ENCODE measurements at places on chromosomes 1 and 21.

- no peak for DNase-seq
These were observed 92.5 kb downstream of the RNF220 start for GRCh38 chr1:44497422-44498170.

- no peak for DNase-seq
These were observed 47.1 kb upstream of the KCNE1 start for GRCh38 chr21:34559089-34559631.

GRCh38 chr1:6012529-6013318 is 20.5 kb upstream of the NPHP4 start:
- no peak for DNase-seq

DNA sequence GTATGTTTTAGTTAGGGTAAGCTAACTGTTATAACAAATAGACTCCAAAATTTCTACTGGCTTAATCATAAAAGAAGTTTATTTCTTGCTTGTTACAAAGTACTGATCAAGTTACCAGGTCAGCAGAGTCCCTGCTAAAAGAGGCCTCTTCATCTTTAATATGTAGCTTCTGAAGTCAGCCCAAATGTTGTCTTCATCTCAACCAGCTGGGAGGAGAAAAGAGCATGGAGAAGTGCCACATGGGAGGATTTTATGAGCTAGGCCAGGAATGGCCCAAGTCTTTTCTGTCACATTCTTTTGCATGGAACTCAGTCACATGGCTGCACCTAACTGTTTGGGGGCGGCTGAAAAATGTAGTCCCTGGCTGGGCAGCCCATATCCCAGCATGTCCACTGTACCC is 63.2 kb upstream of the APOBEC4 start:
- DNase-seq: no peak

DNA sequence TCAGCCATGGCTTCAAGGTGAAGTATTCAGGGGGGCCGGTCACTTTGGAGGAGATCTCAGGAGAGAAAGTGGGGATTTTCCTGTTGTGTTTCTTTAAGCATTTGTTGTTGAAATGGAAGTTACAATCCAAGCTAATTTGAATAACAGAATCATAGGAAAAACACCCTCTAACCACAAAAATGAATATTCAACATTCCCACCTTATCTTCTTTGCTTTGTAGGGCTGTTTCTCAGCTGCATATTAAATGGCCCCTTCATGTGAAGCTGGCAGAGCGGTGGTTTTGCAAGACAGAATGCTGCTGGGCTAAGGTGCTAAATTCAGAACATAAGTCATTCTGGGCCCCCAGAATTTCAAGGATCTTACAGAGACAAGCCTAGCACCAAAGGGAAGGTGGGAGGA is 279.0 kb downstream of the RRAGC start:
- DNase-seq: no peak

DNA sequence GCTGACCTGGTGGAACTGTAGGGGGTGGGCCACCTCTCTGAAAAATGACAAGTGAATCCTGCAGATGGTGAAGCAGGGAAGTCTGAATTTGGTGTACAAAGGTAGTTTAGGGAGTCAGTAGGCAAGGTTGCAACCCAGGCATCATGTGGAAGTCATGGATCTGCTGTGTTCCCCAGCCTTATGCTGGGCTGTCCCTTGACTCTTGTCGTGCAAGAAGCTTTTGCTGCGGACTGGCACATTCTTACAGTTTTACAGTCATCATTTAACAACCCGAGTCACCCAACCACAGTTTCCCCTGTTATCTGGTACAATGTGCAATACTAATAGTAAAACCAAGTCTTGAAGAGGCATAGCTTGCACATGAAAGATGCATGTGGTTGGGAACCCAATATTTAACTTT is 13.2 kb downstream of the RHOU start:
- no peak for DNase-seq

GRCh38 chr1:174920093-174920492 is 79.7 kb upstream of the CACYBP start:
- DNase-seq: no peak

DNA sequence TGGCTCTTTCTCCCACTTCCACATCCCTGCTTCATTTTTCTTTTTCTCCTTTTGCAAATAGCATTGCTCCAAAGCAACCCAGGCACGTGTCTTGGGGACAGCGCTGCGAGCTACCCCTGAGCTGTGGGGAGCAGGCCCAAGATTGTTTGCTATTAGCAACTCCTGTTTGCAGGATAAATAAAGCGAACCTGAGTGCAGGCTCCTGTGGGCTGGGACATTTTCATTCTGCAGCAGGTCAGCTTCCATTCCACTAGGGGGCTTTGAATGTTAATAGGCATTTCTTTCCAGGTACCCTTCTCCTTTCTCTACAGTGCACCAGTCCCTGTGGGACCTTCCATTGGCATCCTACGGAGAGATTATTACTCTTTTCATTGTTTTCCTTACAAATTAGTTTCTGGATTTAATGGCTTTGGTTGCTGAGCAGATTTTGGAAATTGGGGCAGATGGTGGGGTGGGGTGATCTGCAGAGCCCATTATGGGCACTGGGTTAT is 54.0 kb downstream of the OLFML3 start:
- DNase-seq: no peak

DNA sequence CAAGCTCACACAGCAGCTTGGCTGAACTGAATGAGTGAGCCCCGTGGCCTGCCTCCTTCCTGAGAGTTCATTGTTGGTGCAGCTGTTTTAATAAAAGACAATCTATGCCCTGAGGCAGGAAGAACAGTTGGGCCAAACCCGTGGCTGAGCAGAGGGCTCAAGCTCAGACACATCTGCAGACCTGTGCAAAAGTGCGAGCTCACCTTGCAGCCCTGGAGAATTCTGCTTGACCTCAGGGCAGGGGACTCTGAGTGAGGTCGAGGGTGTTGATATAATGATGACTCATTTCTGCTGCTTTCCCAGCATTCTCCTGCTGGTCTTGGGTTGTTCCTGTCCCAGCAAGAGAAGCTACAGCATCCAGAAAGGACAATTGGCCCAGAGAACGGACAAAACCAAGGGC is 61.0 kb downstream of the ATP5PO start:
- DNase-seq: no peak

DNA sequence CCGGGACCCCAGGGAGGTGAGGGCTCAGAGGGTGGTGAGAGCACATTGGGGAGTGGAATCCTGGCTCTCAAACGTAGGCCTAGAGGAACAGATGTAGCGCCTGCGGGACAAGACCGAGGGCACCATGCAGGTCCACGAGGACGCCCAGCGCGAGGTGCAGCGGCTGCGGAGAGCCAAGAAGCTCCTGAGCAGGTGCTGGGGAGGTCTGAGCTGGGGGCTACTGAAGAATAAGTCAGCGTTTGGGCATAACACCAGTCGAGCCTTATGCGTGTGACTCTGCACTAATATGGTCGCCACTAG is 2.6 kb upstream of the NBPF3 start:
- no peak for DNase-seq

DNA sequence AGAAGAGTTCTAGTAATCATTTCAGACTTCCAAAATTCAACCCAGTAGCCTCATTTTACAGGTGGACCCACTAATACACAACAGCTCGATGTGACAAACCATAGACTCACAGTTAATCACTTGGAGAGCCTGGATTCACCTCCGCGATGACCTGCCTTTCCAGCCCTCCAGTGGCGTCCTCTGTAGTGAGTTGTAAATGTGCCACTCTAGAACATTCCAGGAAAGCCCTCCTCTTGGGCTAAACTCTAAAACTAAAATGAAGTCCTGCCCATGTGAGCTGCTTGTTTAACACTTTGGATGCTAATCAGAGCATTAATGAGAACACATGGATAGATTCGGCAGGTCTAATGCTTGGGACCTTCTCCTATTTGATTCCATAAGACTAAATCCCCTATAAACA is 140.7 kb downstream of the DHRS3 start:
- DNase-seq: no peak

DNA sequence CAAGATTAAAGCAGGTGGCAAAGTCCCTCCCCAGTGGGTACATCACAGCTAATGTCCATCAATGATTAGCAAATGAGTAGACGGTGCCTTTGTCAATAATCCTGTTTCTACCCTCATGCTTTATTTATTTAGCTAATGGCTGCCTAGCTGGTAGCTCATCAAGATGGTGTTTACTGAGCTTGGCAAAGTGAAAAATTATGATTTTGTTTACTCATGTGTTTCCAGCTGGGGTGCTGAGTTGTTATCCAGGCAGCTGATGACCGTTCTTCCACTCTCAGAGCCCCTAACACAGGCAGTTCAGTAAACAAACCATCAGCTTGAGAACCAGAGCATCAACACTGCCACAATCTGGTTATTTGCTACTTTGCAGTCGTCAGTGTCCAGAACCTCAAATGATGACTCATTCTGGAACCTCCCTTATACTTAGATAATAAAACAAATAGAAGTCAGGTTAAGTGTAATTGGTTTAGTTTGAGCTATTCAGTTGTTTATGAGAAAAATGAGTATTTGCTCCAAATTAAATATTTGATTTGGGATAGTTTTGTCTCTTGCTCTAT is 163.9 kb downstream of the ST6GALNAC5 start:
- DNase-seq: no peak

DNA sequence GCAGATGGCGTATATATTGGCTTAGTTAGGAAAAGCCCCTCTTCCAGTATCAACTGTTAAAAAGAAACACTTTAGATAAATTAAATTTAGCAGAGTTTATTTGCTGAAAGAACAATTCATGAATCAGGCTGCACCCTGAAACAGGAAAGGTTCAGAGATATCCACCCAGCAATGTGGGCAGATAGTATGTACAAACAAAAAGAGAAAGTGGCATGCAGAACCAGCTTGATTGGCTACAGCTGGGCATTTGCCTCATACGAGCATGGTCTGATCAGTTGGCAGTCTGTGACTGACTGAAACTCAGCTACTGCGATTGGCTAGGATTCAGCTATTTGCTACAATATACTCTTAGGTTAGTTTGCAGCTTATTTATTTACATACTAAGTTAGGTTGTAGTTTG is 98.2 kb downstream of the ZC3H11B start:
- DNase-seq: no peak

DNA sequence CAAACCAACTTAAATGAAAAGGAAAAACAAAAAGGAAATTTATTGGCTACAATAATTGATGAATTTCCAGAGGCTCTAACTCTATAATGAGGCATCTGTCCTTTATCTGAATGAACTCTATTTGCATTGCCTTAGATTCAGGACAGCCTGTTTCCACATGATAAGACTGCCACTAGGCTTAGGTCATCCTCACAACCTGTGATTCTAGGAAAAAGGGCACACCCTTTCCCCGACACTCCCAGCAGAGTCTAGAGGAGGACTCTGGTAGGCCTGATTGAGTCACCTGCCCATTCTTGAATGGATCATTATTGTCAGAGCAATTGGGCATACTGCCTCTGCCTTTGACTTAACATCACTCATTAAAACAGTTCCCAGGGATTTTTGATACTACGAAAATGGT is 262.8 kb downstream of the TPR start:
- DNase-seq: no peak

DNA sequence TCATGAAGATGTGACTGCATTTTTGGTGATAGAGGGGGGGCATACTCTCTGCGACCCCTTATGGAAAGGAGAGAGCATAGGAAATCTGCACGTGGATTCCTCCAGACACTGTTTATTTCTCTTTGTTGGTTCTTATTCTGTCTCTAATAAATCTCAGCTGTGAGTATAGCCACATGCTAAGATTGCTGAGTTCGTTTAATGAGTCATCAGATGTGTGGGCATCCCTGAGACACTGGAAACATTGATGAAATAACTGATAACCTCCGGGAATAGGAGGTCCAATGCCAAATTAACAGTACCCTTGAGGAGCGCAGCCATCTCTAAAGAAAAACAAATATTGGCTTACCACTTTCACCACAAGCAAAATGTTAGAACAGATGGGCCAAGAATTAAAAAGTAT is 880.2 kb upstream of the NEGR1 start:
- DNase-seq: no peak

- no peak for DNase-seq
These were observed 500 bp downstream of the EPHA10 start for GRCh38 chr1:37764414-37764825.

GRCh38 chr1:56064705-56065104 is 514.7 kb downstream of the PLPP3 start:
- DNase-seq: no peak

DNA sequence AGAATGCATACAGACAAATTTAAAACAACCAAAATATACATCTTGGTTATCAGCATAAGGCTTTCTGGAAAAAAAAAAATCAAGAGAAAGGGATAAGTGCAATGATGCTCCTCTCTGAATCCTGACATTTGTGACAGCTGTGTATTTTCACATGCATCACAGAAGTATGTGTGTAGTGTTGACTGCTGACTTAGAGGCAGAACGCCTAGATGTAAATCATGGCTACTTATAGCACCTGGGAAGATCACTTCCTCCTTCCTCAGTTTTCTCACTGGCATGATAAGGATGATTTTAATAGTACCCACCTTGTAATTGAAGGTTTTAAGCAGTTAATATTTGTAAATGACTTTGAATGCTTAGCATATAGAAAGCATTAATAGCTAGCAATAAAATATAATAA is 112.5 kb downstream of the MRPL39 start:
- DNase-seq: no peak

- no peak for DNase-seq
These were observed 44.8 kb downstream of the SNX7 start for GRCh38 chr1:98706173-98706843.

GRCh38 chr1:198544265-198544664 is 3.8 kb upstream of the ATP6V1G3 start:
- no peak for DNase-seq

- DNase-seq: no peak
These were observed 11.7 kb upstream of the TNFRSF8 start for GRCh38 chr1:12051361-12051760.

DNA sequence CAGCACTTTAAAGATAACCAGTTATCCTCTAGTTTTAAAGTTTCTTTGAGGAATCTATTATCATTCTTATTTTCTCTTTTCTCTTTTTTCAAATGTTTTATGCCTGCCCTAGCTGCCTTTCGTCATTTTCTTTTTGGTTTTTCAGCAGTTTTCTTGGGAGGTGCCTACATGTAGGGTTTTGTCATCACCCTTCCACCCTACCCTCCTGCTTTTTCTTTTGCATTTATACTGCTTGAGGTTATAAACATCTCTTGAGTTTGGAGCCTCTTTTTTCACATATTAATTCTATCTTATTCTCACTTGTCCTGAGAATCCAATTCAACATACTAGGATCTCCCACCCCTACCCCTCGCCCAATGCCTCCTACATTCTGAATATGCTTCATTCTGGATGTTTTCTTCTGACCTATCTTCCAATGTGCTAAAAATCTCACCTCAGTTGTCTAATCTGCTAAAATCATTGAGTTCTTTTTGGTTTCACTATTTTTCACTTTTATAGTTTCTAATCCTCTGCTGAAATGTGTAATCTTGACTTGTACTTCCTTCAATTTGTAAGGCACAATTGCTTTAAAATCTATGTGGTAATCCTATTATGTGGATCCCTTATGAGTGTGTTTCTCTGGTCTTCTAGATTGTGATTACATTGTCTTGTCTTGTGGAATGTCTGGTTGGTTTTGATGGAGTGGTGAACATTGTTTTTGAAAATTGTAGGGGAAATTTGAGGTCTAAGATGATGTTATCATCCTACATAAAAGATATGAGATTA is 38.7 kb downstream of the MIA3 start:
- DNase-seq: no peak

Data from effector CD8-positive, alpha-beta T cell (primary cell).